Activated CD8-positive, alpha-beta memory T cell treated with anti-CD3 and anti-CD28 coated beads for 1 hour (primary cell): ENCODE measurements at places on chromosomes 3 and 15.

DNA sequence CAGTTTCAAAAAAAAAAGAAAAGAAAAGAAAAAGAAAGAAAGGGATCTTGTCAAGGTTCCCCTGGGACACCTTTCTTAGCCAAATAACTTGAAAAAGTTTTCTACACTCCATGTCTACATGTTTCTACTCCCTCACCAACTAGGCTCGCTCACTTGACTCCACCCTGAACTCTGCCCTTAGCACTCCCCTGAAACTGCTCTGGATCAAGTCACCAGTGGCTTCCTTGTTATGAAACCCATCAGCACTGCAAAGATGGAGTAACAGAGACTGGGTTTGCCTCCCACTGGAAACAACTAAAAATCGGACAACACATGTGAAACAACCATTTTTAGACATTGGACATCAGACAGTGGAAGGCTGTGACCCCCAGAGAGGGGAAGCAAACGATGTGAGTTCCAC is 36.8 kb downstream of the TMEM40 start:
- no peak for DNase-seq

- no peak for DNase-seq
These were observed 259.3 kb downstream of the MAGI1 start for GRCh38 chr3:65779390-65779789.

GRCh38 chr15:40938536-40938870 is 9.4 kb downstream of the DLL4 start:
- DNase-seq = no peak

GRCh38 chr3:180362081-180362480 is 239.9 kb upstream of the TTC14 start:
- DNase-seq = no peak

DNA sequence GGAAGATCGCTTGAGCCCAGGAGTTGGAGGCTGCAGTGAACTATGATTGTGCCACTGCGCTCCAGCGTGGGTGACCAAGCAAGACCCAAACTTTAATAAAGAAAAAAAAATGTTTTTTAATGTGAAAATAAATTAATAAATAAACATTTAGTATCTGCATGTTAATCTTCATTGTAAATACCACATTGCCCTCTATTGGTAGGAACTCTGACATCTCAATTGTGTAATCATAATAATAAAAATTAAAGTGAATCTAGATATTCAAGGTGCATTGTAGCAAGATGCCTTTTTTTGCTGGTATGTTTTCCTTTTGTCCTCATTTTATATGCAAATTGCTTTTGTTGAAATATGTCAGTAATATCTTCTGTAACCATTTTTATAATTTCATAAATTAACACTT is 95.0 kb upstream of the LIMD1 start:
- no peak for DNase-seq

- DNase-seq = no peak
These were observed 3.6 kb upstream of the CLDN16 start for GRCh38 chr3:190384309-190384756.

DNA sequence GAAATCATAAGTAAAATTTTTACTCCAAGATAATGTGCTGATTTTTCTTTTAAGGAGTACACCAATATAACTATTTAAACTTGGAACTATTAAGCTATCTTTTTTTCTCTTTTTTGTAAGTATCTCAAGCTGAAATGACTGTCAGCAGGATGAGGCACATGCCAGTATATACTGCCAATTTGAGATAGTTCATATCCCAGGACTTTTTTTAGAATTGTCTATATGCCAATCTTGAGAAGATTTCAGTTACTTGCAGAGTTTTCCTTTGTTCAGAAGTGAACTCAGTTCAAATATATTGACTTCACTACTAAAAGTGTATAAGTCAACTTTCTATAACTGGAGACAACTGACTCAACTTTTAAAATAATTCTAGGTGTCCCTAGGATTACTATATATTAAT is 181.7 kb upstream of the ZNF717 start:
- DNase-seq = no peak

- DNase-seq = no peak
These were observed 16.7 kb upstream of the KLF15 start for GRCh38 chr3:126373682-126374601.

GRCh38 chr15:31407376-31407775 is 80.7 kb downstream of the KLF13 start:
- no peak for DNase-seq

- no peak for DNase-seq
These were observed 25.1 kb downstream of the SHISA5 start for GRCh38 chr3:48478626-48479555.

DNA sequence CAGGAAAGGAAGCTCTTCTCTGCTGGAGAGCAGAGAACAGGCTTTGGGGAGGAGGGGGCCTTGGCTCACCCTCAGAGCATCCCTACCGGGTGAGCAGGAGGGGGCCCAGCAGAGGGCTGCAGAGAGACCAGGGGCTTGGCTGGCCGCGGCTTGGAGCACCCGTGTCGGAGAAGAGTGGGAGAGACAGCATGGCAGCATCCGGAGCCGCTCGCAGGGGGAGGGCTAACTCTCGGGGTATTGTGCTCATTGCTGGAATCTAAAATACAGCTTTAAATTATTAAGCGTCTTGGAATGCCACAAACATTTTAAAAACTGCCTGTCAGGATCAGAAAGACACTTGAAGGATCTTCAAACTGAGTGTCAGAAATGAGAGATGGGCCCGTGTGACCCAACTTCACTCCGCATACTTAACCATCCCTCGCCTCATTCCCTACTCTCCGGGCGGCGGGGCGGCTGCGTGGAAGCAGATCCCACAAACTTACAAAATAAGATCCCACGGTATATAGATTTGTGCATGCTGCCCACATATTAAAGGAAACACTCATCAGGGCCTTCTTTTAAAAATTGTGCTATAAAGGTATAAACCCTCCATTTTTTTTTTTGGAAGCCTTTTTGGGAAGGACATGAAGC is 53.9 kb downstream of the EIF4E3 start:
- DNase-seq = no peak

DNA sequence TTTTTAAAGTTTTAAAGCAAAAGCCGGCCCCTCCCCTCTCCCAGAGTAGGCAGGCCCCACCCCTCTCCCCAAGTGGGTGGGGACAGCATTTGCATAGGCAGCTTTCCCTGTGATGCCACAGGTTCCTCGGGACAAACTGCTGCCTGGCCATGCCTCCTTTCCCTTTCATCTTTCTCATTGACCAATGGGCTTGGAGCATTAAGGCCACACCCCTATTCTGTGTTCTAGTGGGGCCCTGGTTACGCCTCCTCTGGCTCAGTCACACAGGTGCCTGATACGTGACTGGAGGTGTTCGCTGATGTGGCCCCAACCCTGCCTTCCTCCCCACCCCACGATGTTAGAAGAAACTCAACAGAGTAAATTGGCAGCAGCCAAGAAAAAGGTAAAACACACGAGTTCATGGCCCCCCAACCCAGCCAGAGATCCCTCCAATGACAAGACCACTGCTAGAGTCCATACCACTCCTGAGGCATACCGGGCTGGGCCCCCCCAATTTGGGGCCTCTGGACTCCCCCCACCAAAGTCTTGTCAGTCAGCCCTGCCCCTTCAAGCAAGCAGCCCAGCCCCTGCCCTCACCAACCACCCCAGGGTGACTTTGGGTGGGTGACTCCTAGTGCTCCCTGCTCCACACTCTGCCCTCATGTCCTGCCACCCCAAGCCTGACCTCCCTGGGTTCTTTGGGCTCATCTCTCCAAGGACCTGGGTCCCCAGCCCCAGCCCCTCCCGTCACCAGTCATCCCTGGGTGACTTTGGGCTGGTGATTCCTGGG is 62.8 kb upstream of the CSPG4 start:
- DNase-seq = no peak

- DNase-seq = no peak
These were observed 35.4 kb upstream of the XCR1 start for GRCh38 chr3:46062679-46063078.

DNA sequence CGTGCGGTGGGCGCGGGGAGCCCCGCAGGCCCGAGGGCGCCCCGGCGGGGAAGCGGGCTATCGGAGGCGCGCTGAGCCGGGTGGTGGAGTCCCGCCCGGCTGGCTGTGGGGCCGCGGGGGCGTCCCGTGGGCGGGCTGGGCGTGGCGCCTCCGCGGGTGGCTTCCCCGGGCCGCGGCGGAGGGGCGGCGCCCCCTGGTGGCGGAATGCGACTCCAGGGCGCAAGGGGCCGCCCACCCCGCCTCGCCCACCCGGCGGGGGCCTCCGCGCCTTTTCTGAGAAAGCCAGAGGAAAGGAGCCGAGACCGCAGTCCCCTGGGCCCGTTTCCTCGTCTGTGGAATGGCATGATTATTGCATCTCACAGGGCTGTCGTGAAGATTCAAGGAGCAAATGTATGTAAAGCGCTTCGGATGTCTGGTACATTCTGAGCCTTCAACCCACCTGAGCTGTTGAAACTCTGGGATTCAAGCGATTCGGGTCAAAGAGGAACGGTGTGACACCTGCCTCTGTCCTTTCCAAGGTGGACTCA is 31.9 kb upstream of the RAB6B start:
- peak; percentile 78 for DNase-seq

GRCh38 chr3:116445311-116445841 is at the start of gene LSAMP:
LSAMP (minus strand) TSS chr3:116445487.
- DNase-seq = no peak

- DNase-seq = no peak
These were observed 7.2 kb upstream of the ABTB1 start for GRCh38 chr3:127665586-127665985.
